Activated CD4-positive, CD25-positive, alpha-beta regulatory T cell (primary cell): ENCODE measurements at places on chromosomes 11 and 22.
A peak's percentile ranks its signal among the peaks of the same experiment; 100 is the strongest.

GRCh38 chr11:109960831-109961230 lies 132.4 kb upstream of the ZC3H12C start:
- DNase-seq: no peak

- DNase-seq: no peak
Measured at GRCh38 chr11:36141956-36142355, 147.3 kb downstream of the COMMD9 start.

- DNase-seq: no peak
Measured at GRCh38 chr11:110433393-110434333, 3.9 kb downstream of the FDX1 start.

- DNase-seq: no peak
Measured at GRCh38 chr11:132409573-132410355, 1039.3 kb downstream of the NTM start.

- no peak for DNase-seq
Measured at GRCh38 chr22:22703715-22704114, 59.3 kb downstream of the GGTLC2 start.

- no peak for DNase-seq
Measured at GRCh38 chr11:119025978-119026766, 4.5 kb downstream of the SLC37A4 start.

DNA sequence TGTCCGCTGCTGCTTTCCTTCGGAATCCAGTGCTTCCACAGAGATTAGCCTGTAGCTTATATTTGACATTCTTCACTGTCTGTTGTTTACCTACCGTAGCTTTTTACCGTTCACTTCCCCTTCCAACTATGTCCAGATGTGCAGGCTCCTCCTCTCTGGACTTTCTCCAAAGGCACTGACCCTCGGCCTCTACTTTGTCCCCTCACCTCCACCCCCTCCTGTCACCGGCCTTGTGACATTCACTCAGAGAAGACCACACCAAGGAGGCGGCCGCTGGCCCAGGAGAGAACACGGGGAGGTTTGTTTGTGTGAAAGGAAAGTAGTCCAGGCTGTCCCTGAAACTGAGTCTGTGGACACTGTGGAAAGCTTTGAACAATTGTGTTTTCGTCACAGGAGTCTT lies 15.4 kb upstream of the ST14 start:
- no peak for DNase-seq

- DNase-seq: no peak
Measured at GRCh38 chr22:45154383-45154782, 9.3 kb upstream of the NUP50 start.

DNA sequence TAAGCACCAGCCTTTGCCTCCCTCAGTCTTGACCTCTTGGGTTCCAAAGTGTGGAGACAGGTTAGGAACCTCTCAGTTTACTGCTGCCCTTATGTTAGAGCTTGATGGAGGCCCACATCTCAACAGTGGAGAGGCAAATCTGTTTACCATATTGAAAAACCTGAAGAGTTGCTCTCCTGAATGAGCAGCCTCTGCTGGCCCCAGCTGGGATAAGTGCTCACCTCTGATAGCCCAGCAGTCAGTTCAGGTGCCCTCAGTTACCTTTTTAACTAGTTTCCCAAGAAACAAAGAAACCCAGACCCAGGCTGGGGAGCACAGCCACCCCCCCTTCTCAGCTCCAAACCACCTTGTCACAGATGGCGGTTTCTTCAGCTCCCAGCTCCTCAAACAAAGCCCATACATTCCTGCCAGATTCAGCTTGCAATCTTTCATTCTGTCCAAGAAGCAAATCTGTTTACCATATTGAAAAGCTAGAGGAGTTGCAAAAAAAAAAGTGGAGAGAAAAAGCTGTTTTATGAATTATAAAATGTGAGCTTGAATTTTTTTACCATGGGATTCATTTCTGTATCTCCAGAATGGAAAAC lies 57.2 kb downstream of the PPFIBP2 start:
- no peak for DNase-seq

DNA sequence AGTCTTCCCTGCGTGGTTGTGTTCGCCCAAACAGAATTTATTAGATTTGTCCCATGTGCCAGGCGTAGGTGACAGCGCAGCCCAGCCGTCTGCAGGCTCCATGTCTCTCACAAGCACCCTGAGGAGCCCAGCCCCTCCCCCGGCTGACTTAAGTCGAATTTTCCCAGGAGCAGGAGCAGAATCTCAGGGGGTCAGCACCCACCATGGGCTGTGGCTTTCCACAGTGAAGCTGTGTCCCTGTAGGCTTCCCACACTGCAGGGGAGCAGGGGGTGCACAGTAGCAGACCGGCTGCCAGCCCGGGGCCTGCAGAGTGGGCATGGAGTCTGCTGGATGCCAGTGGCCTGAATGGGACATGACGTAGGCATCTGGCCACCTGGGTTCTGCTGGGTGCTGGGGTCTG lies 16.0 kb downstream of the PARVG start:
- no peak for DNase-seq

GRCh38 chr11:104690241-104690640 lies 208.0 kb downstream of the CASP12 start:
- DNase-seq: no peak

GRCh38 chr22:30205281-30206115 lies 41.1 kb downstream of the LIF start:
- no peak for DNase-seq

DNA sequence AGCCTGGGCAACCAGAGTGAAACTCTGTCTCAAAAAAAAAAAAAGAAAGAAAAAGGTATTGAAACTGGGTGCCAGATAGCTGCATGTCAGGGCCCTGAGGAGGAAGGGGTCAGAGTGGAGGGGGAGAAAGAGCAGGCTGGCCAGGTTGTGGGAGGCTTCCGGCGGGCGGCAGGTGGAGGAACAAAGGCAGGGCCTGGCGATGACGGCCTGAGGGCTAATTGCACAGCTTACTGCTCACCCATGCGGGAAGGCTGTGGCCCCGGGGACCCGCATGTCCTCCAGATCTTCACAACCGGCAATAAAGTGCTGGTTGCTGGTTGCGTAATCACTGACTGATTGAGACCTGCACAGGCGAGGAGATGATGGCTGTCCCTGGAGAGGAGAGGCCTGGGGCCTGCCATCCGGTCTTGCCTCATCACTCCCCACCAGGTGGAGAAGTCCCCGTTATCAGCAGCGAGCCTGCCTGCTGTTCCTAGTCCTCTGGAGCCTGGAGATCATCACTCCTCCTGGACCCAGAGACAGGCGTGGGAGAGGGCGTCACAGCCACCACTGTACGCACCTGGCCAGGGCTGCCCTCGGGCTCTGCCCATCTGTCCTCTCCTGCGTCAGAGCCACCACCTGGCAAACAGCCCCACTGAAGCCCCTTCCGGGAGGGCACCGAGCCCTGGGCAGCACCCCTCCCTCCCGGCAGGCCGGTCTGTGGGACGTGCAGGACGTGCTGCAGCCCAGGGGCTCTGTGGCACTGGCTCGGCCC lies 18.7 kb downstream of the H19 start:
- no peak for DNase-seq

- no peak for DNase-seq
Measured at GRCh38 chr11:44725757-44726282, 942 bp upstream of the TSPAN18 start.

DNA sequence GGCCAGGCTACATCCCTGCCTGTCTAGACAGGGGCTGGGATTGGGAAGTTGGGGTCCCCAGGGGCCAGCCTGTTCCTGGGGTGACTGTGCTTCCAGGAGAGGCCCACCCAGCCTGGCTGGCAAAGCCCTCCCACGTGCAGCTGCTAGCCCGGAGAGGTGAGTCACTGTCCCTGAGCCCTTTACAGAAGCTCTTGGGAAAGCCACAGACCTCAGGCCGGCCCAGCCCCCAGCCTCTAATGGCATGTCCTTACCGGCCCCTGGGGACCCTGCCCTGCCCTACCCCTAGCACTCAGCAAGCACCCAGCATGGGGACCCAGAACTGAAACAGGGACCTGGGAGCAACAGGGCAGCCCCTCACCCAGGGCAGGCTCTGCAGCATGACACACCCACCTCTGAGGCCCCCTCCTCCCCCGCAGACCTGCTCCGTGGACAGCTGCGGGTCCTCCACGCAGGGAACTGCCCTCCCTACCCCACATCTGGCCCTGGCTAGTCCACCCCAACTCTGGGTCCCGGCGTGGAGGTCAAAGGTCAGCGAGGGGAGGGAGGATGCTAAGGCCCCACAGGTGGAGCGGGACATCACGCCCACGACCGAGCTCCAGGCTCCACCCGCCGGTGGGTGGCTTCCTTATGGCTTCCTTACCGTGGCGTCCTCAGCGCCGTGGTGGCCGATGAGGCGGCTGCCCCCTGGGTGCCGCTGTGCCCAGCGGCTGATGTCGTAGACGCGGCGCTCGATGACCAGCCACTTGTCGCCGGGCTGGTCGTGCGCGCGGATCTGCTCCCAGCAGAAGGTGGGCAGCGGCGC lies 615 bp downstream of the FADS3 start:
- DNase-seq: no peak

GRCh38 chr11:110446061-110446460 lies 16.3 kb downstream of the FDX1 start:
- DNase-seq: no peak

DNA sequence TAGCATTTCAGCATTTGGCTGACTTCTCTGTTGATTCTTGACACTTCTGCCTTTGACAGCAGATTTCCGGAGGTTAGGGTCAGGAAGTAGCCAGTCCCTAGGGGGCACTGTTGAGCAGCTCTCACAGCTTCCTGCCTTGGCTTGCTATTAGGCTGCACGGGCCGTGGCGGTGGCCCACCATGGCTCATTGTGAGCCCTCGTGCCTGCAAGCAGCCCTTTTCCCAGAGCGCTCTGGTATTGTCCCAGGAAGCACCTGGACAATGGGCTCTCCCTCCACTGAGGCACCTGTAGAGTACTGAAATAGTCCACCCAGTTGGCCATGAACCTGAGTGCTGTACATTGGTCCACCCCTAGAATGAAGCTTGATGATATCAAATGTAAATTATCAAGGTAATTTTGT lies 100.2 kb upstream of the GAL start:
- DNase-seq: peak; percentile 23

GRCh38 chr11:100575860-100576717 lies 111.0 kb upstream of the ARHGAP42 start:
- DNase-seq: no peak

- DNase-seq: no peak
Measured at GRCh38 chr11:126159719-126160344, 51.6 kb downstream of the RPUSD4 start.

- no peak for DNase-seq
Measured at GRCh38 chr11:130528298-130529261, 80.1 kb downstream of the ADAMTS15 start.

- DNase-seq: no peak
Measured at GRCh38 chr11:61071208-61071681, 31.0 kb upstream of the CD5 start.

- no peak for DNase-seq
Measured at GRCh38 chr11:108887436-108888238, 222.8 kb downstream of the DDX10 start.

GRCh38 chr11:76690736-76691135 lies 20.2 kb upstream of the LRRC32 start:
- DNase-seq: no peak

GRCh38 chr11:4826425-4826824 lies 5.3 kb downstream of the OR51F2 start:
- no peak for DNase-seq

DNA sequence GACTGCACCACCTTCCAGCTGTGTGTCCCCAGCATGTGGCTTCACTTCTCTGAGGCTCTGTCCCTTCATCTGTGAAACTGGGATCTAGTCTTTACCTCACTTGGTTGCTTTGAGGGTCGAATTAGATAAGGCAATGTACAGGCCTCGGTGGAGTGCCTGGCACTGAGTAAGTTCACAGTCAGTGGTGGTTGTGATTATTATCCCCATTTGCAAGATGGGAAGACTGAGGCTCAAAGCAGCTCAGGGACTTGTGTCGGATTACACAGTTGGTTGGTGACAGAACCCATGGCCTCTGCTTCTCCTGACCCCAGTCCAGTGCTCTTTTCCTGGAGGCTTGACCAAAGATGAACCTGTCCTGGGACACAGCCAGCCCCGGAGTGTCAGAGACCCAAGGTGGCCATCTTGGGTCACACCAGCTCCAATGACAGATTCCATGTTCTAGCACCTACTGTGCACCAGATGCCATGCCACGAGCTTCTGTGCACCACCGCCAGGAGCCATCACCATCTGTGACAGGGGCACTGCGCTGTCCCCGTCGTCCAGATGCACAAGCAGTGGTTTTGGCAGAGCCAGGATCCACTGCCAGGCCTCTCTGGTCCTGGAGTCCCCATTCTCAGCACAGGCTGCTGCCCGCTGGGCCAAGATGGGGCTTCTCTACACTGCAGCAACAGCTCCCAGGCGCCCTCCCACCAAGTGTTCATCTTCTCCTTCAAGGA lies 60.5 kb downstream of the IGLL1 start:
- no peak for DNase-seq

DNA sequence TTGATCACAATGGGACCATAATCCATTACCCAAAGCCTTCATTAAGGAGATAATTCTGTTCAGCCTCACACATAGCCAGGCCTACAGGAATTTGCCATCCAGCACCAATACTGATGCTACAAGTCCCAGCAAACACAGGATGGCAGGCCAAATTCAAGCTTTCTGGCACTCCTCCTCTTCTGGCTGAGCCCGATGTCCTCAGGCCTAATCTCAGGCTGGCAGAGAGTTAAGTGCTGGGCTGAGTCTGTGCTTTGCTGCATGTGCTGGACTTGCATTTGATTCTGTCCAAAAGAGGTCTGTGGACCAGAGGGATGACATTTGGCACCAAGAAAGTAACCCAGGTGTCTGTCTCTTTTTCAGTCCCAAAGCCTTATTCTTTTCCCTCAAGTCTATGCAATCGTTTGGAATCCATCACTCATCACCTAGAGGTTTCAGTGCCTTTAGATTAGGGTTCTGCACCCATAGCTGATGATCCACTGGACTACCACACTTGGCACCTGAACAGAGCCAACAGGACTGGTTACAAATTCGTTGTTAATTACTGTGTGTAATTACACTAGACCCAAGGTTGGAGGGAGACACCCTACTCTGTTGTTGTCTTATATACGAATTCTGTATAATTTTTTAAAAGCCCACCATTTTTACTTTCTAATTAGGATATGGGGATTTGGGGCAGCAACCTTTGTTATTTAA lies 19.4 kb upstream of the LIN7C start:
- no peak for DNase-seq

DNA sequence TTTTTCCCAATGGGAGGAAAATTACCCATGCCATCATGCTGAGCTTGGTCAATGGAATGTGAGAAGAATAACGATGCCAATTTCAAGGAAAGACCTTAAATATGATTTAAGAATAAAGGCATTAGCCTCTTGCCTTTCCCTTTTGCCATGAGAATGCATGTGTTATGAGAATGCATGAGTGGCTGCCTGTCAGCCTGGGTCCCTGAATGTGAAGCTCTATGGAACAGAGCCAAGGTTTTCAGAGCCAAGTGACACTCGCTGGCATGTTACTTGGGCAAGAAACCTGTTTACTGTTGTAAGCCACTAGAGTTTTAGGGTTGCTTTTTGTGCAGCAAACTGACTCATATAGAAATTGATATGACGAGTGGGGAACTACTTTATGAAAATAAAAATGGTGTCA lies 75.7 kb downstream of the JRKL start:
- no peak for DNase-seq

GRCh38 chr22:50105208-50106100 lies 15.6 kb downstream of the MOV10L1 start:
- no peak for DNase-seq
